ENCODE measurements at places on chromosomes 6 and 20. TPM values are rescaled to one million over a fixed set of nuclear protein-coding genes. Genes with fewer than 3 reads are reported as not detected.

The GSTA2 gene
- not detected for total RNA-seq

DNA sequence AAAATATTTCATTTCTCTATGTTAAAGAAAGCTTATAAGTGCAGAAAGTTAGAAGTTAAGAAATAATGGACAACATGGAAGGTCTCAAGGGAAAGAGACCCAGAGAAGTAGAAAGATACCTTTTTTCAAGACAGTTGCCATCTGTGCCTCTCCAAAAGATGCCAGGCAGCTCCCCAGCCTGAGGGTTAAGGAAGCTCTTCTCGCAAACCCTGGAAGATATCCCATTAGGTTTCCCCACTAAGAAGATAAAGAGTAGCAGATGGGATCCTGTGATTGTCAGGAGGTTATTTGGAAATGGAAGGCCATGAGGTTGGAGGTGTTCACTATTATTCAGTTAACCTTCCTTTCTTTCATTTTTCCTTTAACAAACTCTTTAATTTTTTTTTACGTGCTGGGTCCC, 110.1 kb upstream of the SIM1 start:
- no peak for DNase-seq

GRCh38 chr6:93454533-93454932, 35.2 kb upstream of the EPHA7 start:
- DNase-seq, result no peak

DNA sequence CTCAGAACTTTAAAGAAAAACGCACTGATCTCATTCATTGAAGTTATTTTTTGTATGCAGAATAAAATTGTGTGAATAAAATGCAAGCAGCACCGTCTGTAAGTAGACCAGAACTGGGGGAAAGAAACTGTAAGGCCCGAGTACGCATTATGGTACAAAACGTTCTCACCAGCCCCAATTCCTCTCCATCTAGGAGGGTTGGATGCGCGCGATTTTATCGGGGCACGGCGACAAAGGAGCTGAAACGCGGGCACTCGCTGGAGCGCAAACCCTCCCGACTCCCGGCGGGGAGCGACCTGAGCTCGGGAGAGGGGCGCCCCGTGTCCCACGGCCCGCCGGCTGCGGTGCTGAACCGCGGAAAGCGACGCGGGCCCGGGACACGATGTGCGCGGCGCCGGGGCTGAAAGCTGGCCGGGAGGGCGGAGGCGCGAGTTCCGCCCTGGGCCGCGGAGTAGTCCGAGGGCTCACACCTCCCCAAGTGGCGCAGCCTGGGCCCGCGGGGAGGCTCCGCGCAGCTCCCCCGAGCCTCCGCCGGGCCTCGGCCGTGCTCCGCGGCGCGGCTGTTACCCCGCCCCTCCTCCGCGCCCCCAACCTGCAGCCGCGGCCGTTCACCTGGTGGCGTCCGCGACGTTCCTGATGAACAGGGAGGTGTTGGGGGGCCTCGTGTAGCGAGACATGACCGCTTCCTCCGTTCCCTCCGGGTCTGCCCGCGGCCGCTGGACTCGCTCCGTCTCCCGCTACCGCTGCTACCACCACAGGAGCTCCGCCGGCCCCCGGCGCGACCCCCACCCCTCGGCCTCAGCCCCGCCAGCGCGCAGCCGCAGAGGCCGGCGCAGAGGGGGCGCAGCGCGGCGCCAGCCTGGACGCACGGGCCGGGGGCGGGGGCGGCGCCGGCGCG, at the start of gene SRSF12:
Gene SRSF12, minus strand, starts transcription at position 861 of the 898 bp plus-strand sequence. Its CDS starts 184 bp downstream, at position 677.
- DNase-seq, result peak; percentile 73

GRCh38 chr6:82841309-82841708, 224.3 kb downstream of the UBE3D start:
- DNase-seq, result no peak

GRCh38 chr6:44972709-44973108, 355.4 kb upstream of the RUNX2 start:
- DNase-seq, result no peak

DNA sequence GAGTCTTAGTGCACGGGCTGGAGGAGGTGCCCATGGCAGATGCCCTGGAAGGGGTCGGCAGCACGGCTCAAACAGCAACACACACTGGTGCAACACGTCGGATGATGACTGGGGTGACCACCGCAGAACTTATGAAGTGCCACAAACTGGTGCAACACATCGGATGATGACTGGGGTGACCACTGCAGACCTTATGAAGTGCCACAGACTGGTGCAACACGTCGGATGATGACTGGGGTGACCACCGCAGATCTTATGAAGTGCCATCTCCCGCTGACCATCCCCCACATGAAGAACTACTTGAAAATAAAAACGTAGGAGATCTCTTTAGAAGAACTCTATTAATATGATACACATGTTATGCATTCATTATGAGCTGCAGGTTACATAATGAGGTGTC, 218.3 kb downstream of the TBXT start:
- no peak for DNase-seq

- no peak for DNase-seq
Observed at GRCh38 chr20:48295445-48295903, 510.2 kb upstream of the SULF2 start.
